HFFc6 (cell line): ENCODE measurements at places on chromosomes 3 and 15. TPM values are rescaled to one million over a fixed set of nuclear protein-coding genes. Genes with fewer than 3 reads are reported as not detected.

The IMPG2 gene
- total RNA-seq = 0.05 to 0.11 TPM (median 0.05 TPM) in 3 replicates

The CA12 gene
- total RNA-seq = 8.5 to 16.6 TPM (median 8.6 TPM) in 3 replicates

The CX3CR1 gene
- not detected in 3 replicates for total RNA-seq

The TRMT10C gene
- 22.1 to 27.5 TPM (median 25.4 TPM) in 3 replicates for total RNA-seq

The EXD1 gene
- total RNA-seq = not detected in 3 replicates

The WDR49 gene
- total RNA-seq = not detected in 2 replicates

- DNase-seq = no peak
These were observed 1305.2 kb downstream of the SI start for GRCh38 chr3:163773136-163773535.

DNA sequence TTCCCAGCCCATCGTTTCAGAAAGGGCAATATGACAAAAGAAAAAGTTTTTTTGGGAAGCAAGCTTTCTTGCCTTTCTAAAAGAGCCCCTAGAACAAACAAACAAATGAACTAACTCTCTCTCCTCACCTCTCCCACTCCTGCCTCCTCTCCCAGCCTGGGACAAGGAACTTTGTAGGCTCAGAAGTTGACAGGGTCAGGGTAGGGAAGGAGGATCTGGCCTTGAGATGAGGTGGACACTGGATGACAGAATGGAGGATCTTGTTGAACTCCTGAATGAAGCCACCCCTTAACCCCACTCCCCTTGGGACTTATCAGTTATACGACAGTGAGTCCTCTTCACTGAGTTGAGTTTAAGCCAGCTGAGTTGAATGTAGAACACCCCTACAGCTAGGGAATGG lies 1.6 kb upstream of the ITGA11 start:
- DNase-seq = no peak

DNA sequence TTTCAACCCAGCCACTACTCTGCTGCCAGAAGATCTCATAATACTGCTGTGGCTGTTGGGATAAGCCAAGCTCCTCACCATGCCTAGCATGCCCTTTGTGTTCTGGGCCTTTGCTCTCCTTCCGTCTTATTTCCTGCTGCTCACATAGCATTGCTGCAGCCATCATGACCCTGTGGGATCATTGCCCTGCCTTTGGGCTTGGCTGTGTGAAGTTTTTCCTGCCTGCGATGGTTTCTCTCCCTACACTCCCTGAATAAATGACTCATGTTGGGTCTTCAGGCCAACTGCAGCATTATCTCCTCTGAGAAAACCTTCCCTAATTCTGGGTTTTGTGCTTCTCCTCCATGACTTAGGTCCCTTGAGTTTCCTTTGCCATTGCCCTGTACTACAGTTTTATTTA lies 20.8 kb upstream of the TRA2B start:
- no peak for DNase-seq

DNA sequence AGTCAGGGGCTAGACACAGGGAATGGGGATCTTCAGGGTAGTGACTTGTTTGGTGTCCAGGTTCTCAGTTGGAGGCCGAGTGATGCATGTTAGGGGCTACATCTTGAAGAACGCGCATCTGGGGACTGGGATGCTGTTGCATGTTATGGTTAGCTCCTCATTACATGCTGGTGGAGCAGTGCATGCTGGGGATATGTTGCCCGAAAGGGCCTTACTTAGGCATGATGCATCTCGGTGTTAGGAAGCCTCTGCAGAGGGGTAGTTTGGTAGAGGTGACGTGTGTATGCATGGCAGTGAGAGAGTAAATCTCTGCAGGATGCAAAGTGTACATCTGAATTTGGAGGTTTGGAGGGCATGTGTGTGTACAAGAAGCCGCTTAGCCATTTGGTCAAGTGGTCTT lies 2.4 kb downstream of the EIF4G1 start:
- no peak for DNase-seq

DNA sequence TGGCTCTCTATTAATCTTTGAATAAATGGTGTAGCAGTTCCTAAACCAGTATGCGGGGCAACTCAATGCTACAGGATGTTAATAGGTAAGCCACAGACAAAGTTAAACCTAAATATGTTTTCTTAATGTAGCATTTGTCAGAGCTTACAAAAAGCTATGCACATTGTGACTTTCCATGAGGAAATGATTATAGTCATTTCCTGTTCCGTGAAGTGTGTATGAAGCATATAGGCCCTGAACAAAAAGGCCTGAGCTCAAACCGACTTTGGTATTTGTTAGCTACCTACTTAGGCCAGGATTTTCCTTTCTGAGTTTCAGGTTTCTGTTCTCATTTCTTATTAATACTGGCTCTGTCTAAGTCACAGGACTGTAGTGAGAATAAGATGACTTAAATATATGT lies 14.2 kb downstream of the ZNF80 start:
- no peak for DNase-seq

DNA sequence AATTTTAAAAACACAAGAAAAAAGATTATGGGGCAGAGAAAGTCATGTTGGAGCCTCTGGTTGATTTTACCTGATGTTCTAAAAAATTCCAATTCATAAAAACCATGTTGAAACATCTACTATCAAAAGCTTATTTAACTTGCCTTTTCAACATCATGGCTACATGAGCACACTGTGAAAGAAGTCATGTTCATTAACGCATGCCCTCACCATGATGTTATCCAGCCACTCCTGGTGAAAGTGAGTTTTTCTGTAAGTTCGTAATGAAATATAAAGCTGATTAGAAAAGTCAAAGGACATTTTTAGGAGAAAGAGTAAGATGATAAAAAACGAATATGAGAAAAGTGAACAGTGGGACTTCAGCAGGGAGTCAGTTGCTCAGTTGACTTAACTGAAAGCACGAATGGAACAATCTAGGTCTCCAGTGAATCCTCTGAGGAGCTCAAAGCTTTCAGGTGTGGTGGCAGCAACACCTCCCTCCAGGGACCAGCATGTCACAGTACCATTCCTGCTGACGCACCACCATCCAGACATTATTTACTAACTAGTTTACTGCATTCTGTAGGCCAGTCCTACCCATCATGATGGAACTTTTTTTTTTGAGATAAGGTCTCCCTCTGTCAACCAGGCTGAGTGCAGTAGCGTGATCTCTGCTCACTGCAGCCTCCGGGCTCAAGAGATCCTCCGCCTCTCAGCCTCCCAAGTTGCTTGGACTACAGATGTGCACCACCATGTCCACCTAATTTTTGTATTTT lies 95.2 kb downstream of the MEIS2 start:
- DNase-seq = no peak

GRCh38 chr3:48949376-48949717 lies 30.7 kb downstream of the ARIH2 start:
- no peak for DNase-seq

- no peak for DNase-seq
These were observed 40.5 kb downstream of the PLS1 start for GRCh38 chr3:142636664-142637063.

DNA sequence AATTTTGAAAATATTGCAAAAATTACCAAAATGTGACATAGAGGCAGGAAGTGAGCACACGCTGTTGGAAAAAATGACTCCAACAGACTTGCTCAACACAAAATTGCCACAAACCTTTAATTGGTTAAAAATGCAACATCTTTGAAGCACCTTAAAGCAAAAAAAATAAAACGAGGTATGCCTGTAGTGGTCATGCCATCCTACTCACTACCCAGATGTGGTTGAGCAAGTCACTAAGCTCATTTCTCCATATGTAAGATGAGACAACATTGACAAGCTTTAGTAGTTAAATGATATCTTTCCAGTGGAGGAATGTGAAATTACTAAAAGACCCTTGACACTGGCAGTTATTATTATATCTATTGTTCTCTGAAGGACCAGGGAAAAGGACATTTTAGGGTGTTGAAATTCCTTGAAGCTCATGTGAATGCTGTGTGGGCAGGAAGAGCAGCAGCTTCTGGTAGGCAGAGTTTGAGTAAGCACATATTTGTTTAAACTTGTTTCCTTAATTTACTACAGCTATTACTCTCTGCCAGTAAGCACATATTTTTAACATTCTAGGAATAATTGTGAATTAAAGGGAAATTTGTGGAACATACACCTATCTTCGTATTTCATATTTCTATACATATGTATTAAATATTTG lies 131.6 kb upstream of the P2RY1 start:
- DNase-seq = no peak
